Stimulated activated CD8-positive, alpha-beta memory T cell treated with anti-CD3 and anti-CD28 coated beads, Interleukin-4, amount 100 ng/mL, for 1 hour (primary cell): ENCODE measurements at places on chromosomes 4 and X.

DNA sequence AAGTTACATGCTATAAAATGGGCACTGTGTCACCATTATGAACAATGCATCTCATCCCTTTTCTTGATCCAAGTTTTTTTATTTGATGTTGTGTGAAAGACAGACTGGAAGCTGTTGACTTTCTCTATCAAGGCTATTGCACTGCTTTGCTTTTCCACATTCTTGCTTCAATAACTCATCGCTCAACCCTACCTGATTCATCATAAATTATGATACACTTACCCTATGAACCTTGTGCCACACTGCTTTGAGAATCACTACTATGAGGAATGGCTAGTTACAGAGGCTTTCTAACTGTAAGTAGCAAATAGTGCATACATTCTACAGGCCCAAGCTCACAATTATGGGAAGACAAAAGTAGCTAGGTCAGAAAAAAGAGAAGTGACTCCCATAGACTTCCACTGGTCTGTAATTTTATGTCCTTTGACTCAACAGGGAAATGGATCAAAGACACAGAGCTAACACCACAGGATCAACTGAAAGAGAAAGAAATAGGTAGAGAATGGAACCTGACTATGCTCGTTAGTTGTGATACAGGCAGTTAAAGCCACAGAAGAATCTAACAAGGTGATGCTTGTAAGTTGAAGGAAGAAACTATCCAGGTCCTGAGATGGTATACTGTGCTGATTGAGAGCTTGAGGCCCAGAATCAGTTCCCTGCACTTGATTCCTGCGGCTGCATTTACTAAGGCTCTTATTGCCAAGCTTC is 163.5 kb downstream of the PPP3CA start:
- DNase-seq, result no peak

GRCh38 chr4:24547979-24548378 is 36.4 kb downstream of the DHX15 start:
- no peak for DNase-seq

GRCh38 chr4:20337261-20337664 is 85.6 kb downstream of the SLIT2 start:
- no peak for DNase-seq

DNA sequence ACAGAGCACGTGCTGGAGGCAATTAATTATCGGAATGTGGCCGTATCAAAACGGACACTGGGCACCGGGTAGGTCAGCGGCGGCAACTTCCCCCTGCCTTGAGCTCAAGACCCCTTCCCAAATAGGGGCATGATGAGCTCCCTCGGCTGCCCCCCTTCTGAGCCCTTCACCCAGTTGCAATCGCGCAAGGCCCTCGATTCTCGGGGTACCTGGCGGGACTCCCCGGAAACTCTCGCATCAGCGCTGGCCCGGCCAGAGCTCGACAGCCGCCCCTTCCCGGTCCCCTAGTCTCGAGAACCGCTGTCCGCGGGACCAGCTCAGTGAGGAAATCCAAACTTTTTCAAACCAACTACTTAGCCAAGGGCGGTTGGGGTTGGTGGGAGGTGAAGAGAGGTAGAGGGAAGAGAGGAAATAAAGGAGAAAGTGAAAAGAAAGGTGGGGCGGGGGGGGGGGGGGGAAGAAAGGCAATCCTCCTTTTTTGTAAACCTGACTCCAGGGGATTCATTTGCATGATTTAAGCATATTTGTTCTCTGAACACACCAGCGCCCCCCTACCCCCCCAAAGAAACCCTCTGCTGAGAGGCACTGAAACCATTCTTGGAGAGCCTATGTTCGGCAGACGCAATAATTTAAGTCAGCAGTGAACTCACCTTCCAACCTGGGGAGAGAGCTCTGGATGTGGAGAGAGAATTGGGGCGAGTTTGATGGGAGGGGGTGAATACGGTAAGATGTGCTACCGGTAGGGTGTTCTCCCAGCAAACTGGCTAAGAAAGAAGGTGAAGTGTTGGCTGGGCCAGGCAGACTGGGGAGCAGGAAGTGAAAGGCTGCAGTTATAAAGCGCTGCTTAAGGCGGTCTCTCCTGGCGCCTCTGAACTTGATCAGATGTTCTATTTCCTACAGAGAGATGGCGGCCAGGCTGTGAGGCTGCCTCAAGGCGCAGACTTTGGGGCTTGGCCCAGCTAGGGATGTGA is 2.0 kb upstream of the ZIC3 start:
- DNase-seq, result no peak

- DNase-seq, result no peak
Observed at GRCh38 chr4:1033840-1034551, 22.6 kb downstream of the FGFRL1 start.

- DNase-seq, result no peak
Observed at GRCh38 chr4:107348188-107349050, 312.3 kb upstream of the DKK2 start.

- no peak for DNase-seq
Observed at GRCh38 chr4:151955721-151956380, 195.0 kb upstream of the GATB start.

GRCh38 chrX:41688835-41689234 is at the start of gene GPR34:
GPR34 (plus strand) TSS chrX:41688973; CDS start chrX:41695634, 6,661 bp downstream.
- no peak for DNase-seq

DNA sequence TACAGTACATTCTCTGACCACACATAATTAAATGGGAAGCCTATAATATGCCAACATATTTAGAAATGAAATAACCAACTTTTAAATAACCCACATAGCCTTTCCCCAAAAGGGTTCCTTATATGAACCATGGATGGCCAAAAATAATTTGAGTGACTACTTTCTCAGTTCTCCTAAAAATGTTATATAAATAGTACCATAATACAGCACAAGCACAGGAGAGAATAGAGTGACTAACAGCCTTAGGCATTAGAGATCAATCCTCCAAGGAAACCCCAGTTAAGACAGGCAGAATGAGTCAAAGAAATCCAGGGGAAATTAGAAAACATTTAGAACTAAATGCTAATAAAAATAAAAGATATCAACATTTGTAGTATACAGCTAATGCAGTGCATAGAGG is 50.2 kb downstream of the ANKRD17 start:
- DNase-seq, result no peak

DNA sequence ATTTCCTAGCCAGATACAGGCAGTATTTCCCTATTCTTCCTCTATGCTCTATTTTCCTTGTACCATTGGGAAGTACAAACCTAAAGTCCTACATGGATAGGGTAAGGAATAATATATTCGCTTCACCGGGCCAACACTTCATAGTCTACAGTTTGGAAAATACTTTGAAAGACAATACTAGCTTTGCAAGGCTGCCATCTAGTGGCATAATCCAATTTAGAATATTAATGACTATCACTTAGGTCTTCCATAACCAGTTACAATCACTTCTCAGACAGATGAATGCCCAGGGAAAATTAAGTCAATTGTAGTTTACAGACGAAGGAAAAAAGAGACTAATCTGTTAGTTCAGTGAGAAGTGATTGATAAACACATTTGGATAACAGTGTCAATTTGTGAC is 141.0 kb upstream of the FAM47C start:
- no peak for DNase-seq

DNA sequence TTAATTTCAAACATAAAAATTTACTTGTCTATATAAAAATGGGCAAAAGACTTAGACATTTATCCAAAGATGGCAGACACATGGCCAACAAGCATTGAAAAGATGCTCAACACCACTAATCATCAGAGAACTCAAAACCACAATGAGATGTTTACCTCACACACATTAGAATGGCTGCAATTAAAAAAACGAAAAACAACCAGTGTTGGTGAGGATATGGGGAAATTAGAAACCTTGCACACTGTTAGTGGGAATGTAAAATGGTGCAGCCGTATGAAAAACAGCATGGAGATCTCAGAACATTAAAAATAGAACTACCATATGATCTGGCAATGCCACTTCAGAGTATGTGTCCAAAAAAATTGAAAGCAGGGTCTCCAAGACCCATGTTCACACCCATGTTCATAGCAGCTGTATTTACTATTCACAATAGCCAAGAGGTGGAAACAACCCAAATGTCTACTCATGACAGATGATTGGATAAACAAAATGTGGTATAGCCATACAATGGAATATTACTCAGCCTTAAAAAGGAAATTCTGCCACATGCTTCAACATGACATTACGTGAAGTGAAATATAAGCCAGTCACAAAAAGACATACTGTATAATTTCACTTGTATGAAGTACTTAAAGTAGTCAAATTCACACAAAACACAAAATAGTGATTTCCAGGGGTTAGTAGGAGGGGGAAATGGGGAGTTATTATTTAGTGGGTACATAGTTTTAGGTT is 146.2 kb downstream of the SOWAHB start:
- DNase-seq, result no peak

GRCh38 chr4:47907089-47907646 is 7.2 kb downstream of the NFXL1 start:
- no peak for DNase-seq

DNA sequence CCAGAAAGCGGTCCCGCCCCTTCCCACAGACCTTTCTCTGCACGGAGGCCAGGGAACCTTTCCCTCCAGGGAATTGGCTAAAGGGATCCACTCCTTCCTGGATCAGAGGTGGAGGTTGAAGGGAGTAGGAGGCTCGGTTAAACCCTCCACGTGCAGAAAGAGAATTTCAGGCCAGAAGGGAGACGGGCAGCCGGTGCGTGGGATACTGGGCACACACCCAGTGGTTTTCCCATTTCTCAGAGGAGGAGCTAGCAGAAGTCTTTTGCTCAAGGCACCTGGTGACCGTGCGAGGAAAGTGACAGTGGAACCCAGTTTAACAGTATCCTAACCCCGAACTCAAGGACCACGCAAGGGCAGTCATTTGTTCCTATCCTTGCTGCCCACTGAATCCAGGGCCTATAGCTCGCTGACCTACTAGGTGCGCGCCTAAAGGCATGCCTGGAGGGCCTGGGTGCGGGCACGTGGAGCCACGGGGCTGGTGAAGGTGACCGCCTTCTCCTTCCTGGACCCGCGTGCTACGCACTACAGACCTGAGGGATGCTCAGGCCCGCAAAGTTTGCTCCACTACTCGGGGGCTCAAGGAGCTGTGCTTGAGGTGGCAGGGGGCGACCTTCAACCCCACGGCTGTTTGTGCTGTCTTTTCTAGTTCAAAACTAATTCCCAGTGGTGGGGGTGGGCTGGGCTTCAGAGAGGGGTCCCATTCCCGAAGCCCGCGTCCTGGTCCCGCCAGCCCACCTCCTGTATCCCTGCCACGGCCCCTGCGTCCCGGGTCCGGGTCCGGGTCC is 587 bp upstream of the AFF2 start:
- no peak for DNase-seq

DNA sequence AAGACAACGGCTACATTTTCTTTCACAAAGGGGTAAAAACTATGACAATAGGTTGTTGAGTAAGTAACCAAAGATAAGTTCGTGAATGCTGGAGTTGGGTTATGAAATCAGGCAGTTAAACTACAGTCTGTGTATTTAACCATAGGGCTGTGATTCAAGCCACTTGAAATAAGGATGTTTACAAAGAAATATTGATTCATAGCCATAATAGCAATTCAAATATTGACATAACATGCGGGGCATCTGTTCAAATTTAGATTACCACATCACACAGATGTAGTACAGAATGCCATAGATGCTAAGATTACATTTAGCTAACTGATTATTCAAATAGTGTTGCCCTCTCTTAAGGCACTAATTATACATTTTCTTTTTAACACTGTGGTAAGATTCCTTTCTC is 364.1 kb downstream of the FSTL5 start:
- no peak for DNase-seq

- DNase-seq, result no peak
Observed at GRCh38 chr4:18012134-18012806, 9.3 kb downstream of the LCORL start.
